ENCODE measurements at places on chromosomes 12 and 14.

DNA sequence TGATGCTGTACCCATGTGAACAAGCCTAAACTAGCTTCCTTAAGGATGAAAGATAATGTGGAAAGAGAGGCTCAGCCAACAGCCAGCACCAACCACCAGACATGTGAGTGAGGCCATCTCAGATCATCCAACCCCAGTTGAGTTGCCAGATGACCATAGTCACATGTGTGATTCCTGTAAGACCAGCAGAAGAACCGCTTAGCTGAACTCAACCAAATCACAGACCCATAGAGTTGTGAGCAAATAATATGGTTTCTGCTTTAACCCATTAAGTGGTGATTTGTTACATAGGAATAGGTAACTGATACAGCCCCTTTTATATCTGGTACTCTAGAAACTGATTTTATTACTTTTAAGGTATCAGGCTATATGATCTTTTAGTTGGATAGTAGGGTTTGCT, 17.6 kb upstream of the ELK3 start:
- no peak overlapping the region for H3K4me3 ChIP-seq
- H3K27ac ChIP-seq, result peak overlapping the region; percentile 87
- H3K36me3 ChIP-seq, result peaks cover 14% of the 10 kb centered on the region
- H3K4me1 ChIP-seq, result peaks cover 27% of the 10 kb centered on the region

GRCh38 chr14:52325126-52325525, 11.0 kb downstream of the PTGER2 start:
- peaks cover 90% of the 10 kb centered on the region for H3K4me1 ChIP-seq
- peak overlapping the region; percentile 62 for H3K27ac ChIP-seq
- peak; percentile 52 for DNase-seq
- peaks cover 76% of the 10 kb centered on the region for H3K36me3 ChIP-seq
- H3K4me3 ChIP-seq, result peak overlapping the region; percentile 77
- no peaks in the 10 kb centered on the region for H3K27me3 ChIP-seq

DNA sequence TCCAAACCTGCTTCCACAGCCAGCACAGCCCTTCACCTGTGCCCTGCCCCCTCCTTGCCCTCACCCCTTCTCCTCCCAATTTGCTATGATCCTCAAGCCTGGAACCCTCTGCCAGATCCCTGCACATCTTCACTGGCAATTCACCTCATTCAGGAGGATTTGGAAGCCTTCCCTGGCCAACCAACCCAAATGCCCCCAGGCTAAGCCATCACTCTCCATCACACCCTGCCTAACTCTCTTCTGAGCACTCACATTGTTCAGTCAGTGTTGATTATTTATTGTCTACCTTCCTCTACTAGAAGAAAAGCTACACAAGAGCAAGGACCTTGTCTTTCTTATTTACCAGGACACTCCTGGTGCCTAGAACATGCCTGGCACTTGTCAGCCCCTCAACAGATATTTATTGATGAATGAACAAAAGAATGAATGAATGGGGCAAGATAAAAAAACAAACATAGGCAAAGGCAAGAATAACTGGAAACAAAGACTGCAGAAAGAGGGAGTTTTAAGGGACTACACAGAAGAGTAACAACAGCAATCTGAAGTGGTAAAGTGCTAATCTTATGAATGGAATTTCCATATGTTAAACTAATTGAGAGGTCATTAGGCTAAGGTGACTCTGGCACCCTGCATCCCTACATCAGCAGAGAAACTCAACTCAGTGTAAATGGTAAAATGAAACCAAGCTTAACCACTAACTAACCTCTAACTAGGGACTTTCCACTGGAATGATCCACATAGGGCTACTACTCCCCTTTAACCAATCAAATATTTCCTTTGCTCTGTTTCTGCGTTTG, 33.4 kb downstream of the TMTC1 start:
- H3K4me3 ChIP-seq, result no peak overlapping the region
- H3K27me3 ChIP-seq, result no peaks in the 10 kb centered on the region
- no peak for DNase-seq
- H3K36me3 ChIP-seq, result no peaks in the 10 kb centered on the region

- H3K4me3 ChIP-seq, result no peak overlapping the region
- no peaks in the 10 kb centered on the region for H3K27me3 ChIP-seq
- DNase-seq, result no peak
- H3K36me3 ChIP-seq, result no peaks in the 10 kb centered on the region
Measured at GRCh38 chr14:46653031-46653755, 1.6 kb upstream of the RPL10L start.

DNA sequence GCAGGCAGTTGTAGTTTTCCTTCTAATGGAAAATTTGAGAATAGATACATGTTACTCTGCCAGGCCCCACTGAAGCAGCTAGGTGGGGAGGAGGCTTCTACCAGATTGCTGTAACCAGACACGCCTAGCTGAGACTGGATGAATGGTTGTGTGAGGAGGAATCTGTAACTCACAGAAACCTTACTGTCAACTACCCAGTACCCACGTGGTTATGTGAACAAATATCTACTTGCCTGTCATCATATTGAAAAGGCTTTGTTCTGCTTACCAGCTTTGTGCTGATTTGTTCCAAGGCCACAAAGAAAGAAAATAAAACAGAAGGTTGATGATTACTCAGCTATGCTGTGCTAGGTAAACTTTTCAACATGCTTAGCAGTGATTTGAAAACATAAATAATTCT, 167.2 kb downstream of the CAPZA3 start:
- no peaks in the 10 kb centered on the region for H3K27me3 ChIP-seq
- no peak for DNase-seq
- no peaks in the 10 kb centered on the region for H3K4me1 ChIP-seq
- no peak overlapping the region for H3K4me3 ChIP-seq

DNA sequence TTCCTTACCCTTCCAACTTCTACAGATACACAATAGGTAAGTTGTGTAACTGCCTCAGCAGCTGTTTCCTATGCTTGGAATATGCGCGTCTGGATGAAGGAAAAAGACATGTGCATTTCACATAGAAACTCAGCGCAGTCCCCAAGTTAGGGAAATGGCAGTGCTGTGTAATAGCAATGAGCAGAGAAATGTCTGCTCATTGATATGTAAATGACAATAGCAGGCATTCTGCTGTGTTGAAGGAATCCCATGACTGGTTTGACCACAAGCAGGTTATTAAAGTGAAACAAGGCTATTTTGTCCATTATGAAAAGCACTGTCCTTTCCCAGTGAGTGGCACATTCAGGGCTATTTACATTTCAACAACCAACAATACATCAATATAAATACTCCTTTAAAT, 106.6 kb downstream of the BTG1 start:
- peaks cover 67% of the 10 kb centered on the region for H3K4me1 ChIP-seq
- H3K27me3 ChIP-seq, result no peaks in the 10 kb centered on the region
- DNase-seq, result no peak
- peaks cover 7% of the 10 kb centered on the region for H3K36me3 ChIP-seq
- no peak overlapping the region for H3K27ac ChIP-seq
